ENCODE measurements at places on chromosomes 16 and 17.

- no peak for DNase-seq
Measured at GRCh38 chr16:84487358-84487757, 17.1 kb downstream of the MEAK7 start.

DNA sequence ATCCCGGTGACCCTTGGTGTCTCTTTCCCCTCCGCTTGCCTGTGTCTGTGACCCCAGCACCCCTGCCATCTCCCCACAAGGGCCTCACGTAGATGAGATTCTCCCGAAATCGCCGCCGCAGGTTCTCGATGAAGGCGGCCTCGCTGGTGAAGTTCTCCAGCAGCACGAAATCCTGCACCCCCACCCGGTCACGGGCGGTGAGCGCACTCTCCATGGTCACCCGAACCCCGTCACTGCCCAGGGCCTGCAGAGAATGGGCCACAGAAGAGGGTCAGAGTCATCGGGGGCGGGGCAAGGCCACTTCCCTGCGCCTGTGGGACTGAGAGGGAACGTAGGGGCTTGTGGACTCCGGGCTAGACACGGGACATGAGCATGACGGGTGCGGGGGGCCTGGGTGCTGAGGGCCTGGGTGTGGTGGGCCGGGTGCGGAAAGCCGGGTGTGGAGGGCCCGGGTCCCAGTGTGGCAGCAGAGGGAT, 8.4 kb downstream of the MYO1C start:
- DNase-seq: no peak

GRCh38 chr17:8376271-8377067, at the start of gene KRABD2:
TSS of gene KRABD2 (minus strand) at chr17:8376704.
- peak; percentile 90 for DNase-seq

GRCh38 chr16:9345046-9345445, 253.6 kb downstream of the HAPSTR1 start:
- no peak for DNase-seq

DNA sequence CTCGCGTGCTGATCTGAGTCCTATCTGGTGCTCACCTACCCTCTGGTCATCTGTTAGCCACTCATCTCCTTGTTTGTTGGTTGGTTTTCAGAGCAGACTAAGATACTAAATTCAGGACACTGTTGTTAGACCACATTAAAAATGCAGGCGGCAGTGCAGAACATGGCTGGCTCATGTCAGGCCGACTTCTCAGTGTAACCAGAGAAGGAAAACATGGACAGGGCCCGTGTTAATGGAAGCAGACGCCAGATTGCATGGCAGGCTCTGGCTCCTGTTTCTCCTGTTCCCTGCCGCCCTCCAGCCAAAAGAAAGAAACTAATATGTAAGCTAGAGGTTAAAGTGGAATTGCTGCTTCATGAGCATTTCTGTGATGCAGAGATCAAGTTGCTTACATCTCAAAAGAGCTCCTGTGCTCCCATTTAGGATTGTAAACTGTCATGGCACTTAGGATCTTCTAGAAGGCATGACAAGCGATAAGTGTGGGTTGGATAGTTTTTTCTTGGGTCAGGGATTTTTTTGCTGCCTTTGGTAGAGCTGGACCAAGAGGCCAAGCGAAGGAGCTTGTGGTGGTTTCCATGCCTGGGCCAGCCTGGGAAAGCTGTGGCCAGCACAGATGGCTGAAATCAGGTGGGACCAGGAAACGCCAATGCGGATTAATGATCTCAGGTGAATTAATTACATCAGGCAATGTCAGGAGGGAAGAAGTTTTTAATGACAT, 56.1 kb downstream of the YPEL2 start:
- DNase-seq: no peak

DNA sequence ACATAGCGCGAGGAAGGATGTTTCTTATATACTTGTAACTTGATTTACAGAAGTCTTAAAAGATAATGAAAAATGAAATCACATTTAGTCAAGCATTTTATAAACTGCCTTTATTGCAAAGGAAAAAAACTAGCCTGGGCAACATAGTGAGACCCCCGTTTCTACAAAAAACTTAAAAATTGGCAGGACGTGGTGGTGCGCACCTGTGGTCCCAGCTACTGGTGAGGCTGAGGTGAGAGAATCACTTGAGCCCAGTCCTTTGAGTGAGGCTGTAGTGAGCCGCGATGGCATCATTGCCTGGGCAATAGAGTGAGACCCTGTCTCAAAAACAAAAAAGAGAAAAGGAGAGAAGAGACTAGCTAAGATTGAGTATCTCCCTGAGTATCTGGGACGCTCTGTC, 145.2 kb upstream of the CIBAR2 start:
- DNase-seq: no peak

DNA sequence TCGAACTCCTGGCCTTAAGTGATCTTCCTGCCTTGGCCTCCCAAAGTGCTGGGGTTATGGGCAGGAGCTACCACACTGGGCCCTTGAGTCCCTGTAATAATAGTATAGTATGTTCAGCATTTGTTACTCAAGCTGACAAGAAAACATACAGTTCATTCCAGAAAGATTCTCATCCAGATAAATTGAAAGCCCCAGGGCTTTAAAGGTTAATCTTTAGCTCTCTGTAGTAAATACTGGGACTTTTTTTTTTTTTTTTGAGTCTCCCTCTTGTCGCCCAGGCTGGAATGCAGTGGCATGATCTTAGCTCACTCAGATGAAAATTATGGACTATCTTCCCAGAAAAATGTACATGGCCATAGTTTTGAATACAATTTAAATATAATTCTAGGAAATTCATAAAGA, 11.0 kb downstream of the BRCA1 start:
- DNase-seq: no peak

GRCh38 chr17:11986179-11986941, 10.9 kb downstream of the ZNF18 start:
- no peak for DNase-seq

GRCh38 chr16:85231959-85232358, 119.7 kb upstream of the CIBAR2 start:
- no peak for DNase-seq

- DNase-seq: no peak
Measured at GRCh38 chr17:51995797-51996403, 162.6 kb downstream of the CA10 start.

- DNase-seq: no peak
Measured at GRCh38 chr16:87954826-87955225, 3.6 kb downstream of the BANP start.

Measured in stimulated activated naive CD4-positive, alpha-beta T cell treated with Interleukin-2 at 50 U/mL for 16 hours (primary cell).